ENCODE measurements at places on chromosomes 12 and 14.

DNA sequence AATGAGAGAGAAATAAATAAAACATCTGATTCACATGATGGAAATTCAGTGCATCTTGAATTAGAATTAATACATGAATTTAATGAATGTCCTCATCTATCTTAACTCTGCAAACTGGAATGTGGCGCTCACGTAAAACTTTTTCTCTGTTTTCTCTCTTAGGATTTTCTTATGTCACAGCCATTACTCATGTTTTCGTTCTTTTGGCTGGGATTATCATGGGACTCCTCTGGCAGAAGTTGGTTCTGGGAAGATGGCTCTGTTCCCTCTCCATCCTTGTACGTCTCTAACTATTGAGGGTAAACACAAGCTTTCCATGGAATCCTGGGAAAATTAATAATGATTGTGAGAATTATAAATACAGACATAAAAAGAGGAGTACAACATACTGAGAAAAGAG, 5.0 kb downstream of the CLEC12B start:
- DNase-seq = no peak

DNA sequence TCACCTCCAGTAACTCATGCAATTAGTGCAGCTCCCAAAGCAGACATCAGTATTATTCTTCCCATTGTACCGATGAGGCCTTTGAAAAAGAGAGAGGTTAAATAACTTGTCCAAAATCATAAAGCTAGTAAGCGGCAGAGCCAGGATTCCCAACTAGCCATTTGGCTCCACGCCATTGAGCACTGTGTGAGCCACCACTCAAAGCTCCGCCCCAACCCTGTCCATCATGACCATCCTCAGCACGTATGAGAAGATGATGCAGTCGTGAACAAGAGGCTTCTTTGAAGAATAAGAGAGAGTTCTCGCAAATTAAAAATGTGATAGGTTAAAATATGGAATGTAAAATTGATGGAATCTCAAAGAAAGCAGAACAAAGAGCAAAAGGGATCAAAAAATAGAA, 14.6 kb downstream of the CLMN start:
- DNase-seq = no peak

DNA sequence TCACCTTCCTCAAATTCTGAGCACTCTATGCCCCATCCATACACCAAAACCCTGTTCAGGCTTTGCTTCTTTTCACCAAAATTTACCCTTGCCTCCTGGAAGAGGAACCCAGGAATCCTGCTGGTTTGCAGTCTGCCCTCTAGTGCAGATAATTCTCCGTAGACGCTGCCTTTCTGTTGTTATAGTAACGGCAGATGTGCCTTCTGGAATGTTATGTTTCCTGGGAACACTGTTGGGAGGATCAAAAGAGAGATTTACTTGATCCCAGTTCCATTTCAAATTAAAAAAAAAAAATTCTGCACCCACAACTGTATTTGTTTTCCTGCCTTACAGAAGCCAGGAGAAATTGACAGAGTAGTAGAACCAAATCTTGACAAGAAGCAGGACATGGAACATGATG, 104.2 kb upstream of the RMST start:
- no peak for DNase-seq

DNA sequence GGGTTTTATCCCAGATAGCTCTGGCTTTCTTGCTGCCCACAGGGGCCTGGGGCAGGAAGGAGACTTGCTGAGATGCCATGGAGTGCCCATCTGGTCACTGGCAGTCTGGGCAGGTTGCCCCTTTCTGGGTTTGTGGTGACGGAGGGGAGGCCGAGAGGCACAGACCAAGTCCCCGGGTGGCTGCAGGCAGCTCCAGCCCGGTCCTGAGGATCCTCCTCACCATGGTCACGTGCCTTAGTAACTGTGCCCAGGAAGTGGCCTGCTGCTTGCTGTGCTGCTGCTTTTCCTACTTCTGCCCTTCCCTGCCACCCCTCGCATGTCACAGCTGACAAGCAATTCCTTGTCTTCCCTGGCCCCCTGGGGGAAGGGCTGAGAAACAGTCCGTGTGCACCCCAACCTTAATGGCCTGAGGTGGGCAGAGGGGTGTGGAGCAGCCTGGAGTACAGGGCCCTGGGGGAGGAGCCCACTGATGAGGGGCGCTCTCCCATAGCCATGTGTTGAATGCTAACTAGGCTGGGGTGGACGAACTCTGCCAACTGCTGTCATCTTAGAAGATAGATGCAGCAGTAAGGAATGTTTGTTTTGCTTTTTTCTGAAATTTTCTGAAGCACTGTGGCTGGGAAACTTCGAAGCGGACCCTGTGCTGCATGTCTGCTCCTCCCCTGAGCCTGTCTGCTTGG, 54.9 kb upstream of the SRSF5 start:
- DNase-seq = peak; percentile 42

- no peak for DNase-seq
Measured at GRCh38 chr12:20367583-20368113, 689 bp upstream of the PDE3A start.
